NCI-H2081 treated with DMSO at 0.1 percent for 48 hours (cell line): ENCODE measurements at places on chromosomes 2 and 18.

- DNase-seq = no peak
These were observed 76.6 kb downstream of the CCDC85A start for GRCh38 chr2:56260415-56260814.

DNA sequence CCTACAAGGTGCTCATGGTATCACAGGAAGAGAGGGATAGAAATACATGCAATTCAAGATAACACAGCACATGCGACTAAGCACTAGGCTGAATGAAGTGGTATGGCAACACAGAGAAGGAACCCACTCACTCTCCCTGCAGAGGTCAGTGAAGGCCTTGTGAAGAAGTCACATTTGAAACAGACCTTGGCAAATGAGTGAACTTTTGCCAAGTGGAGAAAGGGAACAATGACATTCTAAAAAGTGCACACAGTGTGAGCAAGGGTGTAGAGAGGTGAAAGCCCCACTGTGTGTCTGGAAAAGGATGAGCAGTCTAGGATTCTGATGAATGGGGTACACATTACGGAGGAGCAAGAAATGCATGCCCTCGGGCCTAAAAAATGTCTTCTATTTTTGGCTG lies 23.3 kb downstream of the KLF7 start:
- DNase-seq = no peak

- DNase-seq = no peak
These were observed 20.5 kb upstream of the TGFA start for GRCh38 chr2:70574109-70574508.

- no peak for DNase-seq
These were observed 325.9 kb downstream of the AKAIN1 start for GRCh38 chr18:4871197-4871596.

GRCh38 chr2:101430156-101430555 lies 42.9 kb upstream of the CREG2 start:
- no peak for DNase-seq
